ENCODE measurements at places on chromosomes 2 and 18. TPM values are rescaled to one million over a fixed set of nuclear protein-coding genes. Genes with fewer than 3 reads are reported as not detected.

DNA sequence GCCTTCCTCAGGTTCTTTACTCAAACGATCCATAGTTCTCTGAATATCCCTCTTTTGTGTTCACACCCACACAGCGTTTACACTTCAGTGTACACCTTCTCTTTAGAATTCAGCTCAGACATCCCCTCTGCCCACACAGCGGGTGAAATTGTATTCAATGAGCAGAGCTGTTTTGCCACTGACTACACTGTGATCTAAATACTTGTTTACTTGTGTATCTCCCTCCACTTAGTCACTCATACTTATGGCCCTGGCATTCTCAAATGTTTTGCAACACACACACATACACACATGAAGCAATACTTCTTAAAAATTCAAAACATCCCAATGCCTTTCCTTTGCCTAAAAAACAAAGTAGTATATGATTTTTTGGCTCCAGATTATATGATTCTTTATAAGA, 297.1 kb downstream of the TMX3 start:
- no peak for DNase-seq

- DNase-seq: no peak
Measured at GRCh38 chr18:76953583-76954233, 131.4 kb downstream of the ZNF236 start.

GRCh38 chr2:46268196-46268595, 29.0 kb upstream of the EPAS1 start:
- DNase-seq: no peak

DNA sequence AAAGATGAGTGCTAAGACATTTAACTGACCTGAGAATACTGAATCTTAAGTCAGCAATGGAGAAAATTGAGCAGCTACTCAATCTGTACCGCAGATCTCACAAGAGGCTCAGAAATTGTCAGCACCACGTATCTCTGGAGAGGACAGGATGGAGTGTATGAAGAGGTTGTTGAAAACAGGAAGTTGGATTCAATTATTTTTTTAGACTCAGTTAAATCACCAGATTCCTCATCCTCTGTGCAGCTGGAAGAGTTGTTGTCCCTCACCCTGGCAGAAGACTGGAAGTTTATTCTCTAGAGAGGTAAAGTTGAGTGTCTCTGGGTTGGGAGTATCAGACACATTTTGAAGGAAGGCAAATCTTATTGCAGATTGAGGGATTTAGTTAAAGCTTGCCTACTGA, 114.9 kb upstream of the NT5C1B start:
- DNase-seq: no peak

DNA sequence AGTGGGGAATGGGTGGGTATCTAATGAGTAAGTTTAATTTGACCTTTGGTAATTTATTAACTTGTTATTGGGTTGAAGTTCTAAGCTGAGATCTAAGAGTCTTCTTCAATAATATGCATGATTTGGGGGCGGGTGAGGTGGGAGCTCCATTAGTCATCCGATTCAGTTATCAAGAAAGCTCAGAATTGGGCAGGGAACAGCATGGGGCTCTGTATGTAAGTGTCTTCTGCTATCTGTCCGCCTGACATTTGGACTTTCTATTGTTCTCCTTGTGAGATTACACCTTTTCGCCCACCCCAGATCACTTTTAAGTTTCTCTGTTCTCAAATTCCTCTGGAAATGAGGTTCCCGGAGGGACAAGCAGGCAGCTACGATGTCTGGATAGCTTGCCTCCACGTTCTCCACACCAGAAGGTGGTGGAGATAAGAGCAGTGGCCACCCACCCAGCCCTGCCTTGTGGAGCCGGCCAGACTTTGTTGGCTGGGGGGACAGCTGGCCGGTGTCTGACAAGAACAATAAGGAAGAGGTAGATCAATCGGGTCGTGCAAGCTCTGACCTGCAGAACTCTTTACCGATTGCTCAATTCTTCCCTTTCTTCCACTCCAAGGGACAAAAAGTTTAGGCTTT, 75.5 kb upstream of the GATA6 start:
- no peak for DNase-seq

The HOXD3 gene
- total RNA-seq: not detected

GRCh38 chr2:123777116-123777515, 248.0 kb upstream of the CNTNAP5 start:
- DNase-seq: no peak

DNA sequence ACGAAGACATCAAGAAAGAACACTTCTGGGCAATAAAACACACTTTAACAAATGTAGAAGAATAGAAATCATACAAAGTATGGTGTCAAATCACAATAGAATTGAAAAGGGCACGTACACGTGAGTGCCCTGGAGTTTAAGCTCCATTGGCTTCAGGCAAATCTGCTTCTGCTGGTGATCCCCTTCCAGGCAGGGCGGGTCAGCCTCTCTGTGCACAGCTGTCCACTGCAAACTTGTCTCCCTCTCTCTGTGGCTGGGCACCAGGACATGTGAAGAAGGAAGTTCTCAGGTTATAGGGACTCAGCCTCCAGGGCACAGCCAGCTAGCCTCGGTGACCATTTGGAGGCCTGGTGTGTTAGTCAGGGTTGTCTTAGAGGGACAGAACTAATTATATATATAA, 66.0 kb downstream of the ST3GAL5 start:
- no peak for DNase-seq

Data from CD4-positive, CD25-positive, alpha-beta regulatory T cell (primary cell).